ENCODE measurements at places on chromosomes 7 and 10. TPM values are rescaled to one million over a fixed set of nuclear protein-coding genes. Genes with fewer than 3 reads are reported as not detected.

GRCh38 chr10:23063045-23063972 lies 32.1 kb upstream of the MSRB2 start:
- no peak for DNase-seq

DNA sequence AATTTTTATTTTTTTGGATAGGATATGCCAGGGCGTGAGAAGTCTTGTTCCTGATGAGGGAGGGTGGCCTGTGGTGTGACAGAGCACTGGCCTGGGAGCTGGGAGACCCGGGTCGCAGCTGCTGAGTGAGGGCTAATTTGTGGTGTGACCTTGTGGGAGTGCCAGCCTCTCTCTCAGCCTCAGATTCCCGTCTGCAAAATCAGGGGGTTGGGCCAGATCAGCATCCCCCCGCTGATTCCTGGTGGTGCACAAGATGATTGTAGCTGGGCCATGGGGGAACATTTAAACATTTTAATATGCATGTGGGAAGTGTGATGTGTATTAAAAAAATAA lies 14.9 kb downstream of the TSPAN15 start:
- DNase-seq: no peak

CABCOCO1 gene
- 0.19 TPM for polyA plus RNA-seq

CCL24 gene
- polyA plus RNA-seq: 0.24 TPM

PRSS37 gene
- polyA plus RNA-seq: not detected

- DNase-seq: no peak
Observed at GRCh38 chr10:3539696-3540383, 245.2 kb downstream of the KLF6 start.

GRCh38 chr10:30106987-30107386 lies 47.6 kb upstream of the JCAD start:
- DNase-seq: no peak

DNA sequence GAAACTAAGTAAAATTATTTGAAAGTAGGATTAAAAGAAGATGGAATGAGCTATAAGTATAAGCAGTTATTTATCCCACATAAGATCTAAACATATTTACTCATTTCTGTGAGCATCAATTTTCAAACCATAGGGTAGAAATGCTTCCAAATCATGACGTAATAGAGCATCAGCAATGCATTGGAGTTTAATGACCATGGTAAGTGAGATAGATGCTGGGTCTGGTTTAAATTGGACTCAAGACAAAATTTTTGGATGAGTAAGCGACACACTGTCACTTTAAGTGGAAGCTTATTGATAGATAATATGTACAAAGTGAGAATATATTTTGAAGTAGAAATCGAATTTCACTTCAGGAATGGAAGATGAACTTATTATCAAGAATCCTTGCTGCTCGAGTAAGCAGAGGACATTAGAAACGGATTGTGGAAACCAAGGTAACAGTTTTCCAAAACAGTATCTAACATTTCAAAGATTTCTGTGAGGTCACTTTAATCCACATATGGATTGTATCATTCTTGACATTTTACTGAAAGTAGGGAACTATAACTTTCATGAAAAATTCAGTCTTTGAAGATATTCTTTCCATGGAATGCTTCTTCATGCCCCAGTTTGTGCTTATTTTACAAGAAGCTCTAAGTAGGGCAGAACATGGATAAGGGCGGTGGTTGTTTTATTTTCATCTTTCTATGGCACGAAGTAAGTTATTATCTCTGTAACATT lies 85.8 kb downstream of the AGMO start:
- DNase-seq: peak; percentile 80

DNA sequence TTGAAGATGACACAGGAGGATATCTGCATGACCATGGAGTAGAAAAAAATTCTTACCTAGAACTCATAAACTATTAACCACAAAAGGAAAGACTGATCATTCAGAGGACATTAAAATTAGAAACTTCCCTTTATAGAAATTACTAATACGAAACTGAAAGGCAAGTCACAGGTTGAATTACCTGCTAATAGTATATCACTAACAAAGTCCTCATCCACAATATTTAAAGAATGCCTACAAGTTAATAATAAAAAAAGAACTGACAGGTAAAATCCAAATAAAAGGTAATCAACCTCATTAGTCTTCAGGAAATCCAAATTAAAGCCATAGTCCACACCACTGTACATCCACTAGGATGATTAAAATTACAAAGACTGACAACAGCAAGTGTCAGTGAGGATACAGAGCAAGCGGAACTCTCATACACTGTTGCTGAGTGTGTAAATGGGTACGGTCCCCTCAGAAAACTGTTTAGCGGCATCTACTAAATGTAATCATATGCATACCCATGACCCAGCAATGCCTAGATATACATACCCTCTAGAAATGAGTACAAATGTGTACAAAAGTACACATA lies 71.2 kb downstream of the ARHGAP21 start:
- DNase-seq: no peak

GRCh38 chr7:98354511-98355249 lies 46.2 kb downstream of the BAIAP2L1 start:
- no peak for DNase-seq

DNA sequence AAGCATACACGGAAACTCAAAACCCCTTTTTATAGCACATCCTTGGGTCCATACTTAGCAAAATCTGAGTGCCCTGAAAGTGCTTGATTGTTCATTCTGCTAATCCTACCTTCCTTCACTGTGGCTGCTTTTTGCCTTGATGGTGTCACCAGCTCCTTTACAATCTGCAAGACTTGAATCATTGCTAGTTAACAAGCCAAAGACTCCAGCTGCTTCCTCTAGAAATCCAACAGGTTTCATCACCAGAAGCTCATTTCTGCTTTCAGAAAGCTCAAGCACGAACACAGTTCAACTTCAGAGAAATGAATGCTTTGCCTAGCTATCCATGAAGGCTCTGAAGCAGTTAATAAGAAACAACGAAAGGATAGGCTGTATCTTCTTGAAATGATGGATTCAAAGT lies 38.0 kb downstream of the USP6NL start:
- no peak for DNase-seq

- no peak for DNase-seq
Observed at GRCh38 chr10:11776080-11776479, 33.9 kb downstream of the ECHDC3 start.

GRCh38 chr10:69669409-69669808 lies 39.4 kb downstream of the FAM241B start:
- no peak for DNase-seq

DNA sequence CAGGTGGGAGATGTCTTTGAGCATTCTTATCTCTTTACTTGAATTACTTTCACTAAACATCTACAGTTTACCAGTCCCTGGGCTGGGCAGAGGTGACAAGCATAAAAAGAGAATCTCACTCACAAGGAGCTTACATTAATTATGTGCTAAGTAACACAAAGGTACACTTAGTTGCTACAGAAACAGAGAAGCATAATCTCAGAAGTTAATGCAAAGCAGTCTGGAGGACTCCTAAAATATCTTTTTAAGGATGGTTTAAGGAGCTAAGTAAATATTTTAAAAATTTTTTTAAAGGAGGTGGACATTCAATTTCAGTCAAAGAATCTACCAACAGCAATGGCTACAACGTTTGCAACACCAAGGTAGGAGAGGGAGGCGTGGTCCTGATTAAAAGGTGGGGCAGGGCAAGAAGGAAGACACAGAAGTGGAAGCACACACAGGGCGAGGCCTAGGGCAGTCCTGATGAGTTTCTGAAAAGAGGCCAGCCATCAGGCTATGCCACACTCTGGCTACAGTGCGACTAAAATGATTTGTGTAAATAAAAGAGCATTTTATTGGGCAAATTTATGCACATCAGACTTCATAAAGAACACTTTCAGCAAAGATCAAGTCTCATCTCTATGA lies 5.3 kb downstream of the LARP4B start:
- DNase-seq: no peak

GRCh38 chr7:25596443-25596842 lies 368.2 kb upstream of the NPVF start:
- DNase-seq: no peak

DNA sequence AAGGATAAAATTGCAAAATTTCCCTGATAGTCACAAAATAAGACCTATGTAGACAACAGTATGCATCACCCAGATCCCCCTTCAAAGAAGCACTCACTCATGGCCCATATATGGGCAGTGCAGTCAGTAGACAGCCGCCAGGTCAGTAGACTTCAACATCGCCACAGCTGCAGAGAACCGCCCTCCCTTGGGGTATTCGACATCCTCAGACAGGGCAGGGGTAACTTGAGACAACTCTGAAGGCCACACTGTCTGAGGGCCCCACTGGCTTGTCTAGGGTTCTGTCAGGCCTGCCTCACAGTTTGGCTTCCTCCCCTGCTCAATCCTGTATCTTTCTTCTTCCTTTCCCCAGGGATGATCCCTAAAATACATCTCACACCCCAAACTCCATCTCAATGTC lies 172.3 kb downstream of the IMMP2L start:
- no peak for DNase-seq

GRCh38 chr7:116554436-116554835 lies 29.6 kb downstream of the CAV1 start:
- no peak for DNase-seq

GBX1 gene
- polyA plus RNA-seq: 3.1 TPM

DNA sequence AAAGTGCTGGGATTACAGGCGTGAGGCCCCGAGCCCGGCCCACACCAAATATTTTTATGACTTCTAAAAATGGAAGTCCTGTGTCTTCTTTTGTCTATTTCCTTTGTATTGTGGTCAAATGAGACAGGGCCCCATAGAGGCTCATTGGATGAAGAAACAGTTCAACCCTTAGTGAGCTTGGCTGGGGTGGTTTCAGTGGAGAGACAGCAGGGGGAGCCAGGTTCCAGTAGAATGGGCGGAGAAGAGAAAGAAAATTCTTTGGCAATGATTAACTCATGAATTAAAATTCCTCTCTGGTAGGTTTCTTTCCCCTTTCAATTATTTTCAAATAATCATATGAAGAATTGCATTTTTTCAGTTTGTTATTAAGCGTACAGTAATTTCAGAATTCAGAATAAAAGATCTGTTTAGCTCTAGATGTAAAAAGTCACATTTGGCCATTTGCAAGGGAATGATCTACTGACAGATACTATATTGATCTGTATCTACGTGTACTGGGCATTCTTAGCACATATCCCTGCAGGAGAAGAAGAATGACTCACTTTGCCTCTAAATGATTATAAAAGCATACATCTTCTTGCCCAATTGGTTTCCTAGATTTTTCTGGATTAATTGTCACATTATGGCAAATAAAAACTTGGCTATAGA lies 43.2 kb downstream of the PNLIPRP3 start:
- DNase-seq: no peak

- no peak for DNase-seq
Observed at GRCh38 chr7:90728568-90728967, 132.4 kb downstream of the CDK14 start.

CNPY4 gene
- polyA plus RNA-seq: 33.8 TPM

SERPINE1 gene
- polyA plus RNA-seq: 5.6 TPM

DNA sequence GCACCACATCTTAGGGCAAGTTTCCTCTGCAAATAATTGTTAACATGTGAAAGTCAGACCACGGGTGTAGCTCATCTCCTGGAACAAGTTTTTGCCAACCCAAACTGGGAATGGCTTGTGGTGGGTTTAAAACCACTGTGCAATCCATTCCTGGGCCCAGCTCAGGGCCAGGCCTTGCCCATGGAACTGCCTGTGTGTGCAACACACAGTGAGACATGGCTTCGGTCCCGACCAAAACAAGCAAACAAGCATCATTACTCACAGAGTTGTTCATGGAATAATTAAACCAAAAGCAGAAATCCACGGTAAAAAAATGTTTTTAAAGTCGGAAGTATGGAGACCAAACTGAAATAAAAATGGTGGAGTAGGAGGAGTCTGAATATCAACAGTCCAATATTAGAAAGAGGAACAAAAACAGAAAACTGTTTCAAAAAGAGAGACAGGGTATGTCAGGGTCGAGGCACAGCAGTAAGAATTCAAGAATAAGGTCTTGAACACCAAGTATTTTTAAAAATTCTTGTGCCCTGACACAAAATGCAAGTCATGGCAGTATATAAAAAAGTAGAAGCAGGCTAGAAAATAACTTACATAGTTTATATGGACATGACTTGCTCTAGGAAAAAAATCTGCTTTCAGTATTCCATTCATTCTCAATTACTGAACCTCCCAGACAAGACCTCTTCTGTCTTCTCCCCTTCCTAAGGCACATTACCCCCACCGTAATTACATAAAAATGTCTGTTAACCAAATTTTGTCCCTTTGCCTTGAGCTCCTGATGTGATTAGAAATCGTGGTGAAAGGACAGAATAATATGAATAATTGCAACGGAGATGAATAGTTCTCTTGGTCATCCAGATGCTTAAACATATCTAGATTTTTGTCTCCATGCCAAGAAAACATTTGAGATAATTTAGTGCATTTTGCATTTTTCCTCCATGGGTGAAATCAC lies 88.4 kb downstream of the FAS start:
- DNase-seq: no peak

TMEM229A gene
- not detected for polyA plus RNA-seq

GRCh38 chr7:42720991-42721796 lies 190.7 kb downstream of the C7orf25 start:
- DNase-seq: no peak

DNA sequence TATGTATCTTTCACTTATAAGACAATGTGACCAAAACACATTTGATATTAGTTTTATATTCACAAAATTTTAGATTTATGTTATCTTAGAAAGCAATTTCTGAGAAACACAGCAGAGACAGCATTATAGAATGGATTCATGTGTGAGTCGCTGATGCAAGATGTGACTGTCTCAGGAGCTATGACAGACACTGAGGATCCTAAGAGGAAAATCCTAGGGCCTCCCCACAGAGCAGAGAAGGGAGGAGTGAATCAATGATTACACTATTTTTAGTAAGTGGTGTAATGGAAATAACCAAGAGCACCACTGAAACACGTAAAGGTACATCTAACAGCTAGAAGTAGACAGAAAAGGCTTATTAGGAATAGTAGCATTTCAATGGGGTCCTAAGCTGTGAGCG lies 204.0 kb upstream of the PTN start:
- DNase-seq: no peak

GRCh38 chr10:76149182-76149581 lies 717.8 kb downstream of the LRMDA start:
- DNase-seq: no peak

GRID2IP gene
- 0.10 TPM for polyA plus RNA-seq

GRCh38 chr7:68730964-68731363 lies 867.3 kb upstream of the AUTS2 start:
- no peak for DNase-seq

GRCh38 chr10:44589181-44589943 lies 204.5 kb upstream of the CXCL12 start:
- no peak for DNase-seq

DNA sequence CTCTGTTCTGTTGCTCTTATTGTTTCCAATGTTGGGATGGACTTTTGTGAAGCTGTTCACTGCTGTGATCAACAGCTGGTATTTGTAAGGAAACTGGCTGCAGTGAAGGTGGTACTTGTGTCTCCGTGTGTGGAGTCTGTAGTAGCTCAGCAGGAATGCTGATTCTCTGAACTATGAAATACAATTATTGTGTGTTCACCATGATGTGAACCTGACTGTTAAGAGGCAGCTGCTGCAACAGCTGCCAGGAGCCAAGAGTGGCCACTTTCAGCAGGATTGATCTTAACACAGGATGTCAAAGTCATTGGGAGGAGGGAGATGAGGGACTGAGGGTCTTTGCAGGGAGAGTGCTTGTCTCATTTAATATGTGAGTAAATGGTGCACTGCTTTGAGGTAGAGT lies 13.9 kb downstream of the VSTM2A start:
- no peak for DNase-seq
